G401 (cell line): ENCODE measurements at places on chromosomes 2 and 18.

DNA sequence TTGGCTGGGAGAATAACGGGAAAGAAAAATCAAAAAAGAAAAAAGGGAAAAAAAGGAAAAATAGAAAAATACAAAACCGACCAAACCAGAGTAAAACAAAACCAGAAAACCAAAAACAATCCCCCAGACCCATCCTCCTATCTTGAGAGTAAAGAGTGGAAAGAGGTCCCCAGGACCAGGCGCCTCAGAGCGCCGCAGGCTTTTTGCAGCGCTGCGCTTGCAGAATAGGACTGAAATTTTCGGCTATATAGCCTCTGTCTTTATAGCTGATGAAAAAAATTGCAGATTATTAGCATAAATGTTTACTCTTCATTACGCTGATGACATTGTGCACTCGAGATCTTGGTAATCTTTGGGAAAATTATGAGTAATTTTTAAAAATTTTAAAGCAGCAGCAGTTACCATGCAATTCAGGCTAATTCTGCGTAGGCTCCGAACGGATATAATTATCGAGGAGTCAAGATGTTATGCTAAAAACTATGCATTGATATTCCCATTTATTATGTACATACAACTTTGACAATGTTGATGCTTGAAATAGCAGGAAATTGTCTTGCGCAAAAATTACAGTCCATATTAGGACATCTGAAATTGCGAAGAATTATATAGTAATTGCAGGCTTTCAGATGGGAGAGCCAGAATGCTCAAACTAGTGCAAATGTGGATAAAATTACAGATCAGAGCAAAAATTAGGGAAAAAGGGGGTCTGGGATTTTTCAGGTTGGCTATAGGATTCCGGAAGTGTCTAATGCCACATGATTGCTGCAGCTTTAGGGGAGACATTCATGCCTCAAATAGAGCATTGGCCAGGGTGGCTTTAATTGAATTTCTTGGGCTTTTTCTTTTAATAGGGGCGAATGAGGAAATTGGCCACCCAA, 8.3 kb downstream of the DLX1 start:
- no peak for DNase-seq

- DNase-seq, result no peak
Measured at GRCh38 chr2:66683599-66683998, 248.7 kb downstream of the MEIS1 start.

DNA sequence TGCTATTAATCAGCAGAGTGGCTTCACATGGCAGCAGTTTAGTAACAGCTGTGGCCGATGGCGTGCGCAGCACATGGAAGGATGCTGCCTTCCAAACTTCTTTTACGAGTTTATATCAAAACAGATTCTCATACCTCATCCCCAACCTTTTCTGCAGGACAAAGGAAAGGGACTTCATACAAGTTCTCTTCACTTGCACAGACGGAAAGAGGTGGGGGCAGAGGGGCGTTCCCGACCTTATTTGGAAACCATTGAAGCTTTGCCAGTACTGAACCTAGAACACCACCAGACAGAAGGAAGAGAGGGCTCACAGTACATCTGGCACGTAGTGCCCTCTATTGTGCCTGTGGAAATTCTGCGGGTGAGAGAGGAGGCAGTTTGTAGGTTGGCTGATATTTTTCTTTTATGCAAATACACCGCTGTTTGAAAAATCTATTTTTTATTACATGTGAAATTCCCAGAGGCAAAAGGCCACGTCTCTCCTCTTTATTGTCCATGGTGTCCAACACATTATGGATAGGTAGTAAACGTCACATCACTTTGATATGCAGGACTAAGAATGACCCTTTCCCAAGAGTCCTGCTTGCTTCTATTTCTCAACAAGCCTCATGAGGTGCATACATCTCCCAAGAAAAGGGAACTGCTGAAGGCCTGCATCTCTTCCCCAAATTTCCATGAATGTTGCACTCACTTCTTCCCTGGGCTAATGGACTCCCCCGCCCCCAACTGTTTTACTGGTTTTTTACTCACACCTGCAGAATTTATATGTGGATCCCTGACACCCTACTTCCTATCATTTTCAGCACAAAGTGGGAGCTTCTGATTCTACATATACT, 31.3 kb downstream of the COLEC12 start:
- DNase-seq, result no peak

GRCh38 chr2:19214682-19215391, 143.6 kb downstream of the OSR1 start:
- no peak for DNase-seq

GRCh38 chr2:216888887-216889622, 29.2 kb upstream of the TNP1 start:
- no peak for DNase-seq

DNA sequence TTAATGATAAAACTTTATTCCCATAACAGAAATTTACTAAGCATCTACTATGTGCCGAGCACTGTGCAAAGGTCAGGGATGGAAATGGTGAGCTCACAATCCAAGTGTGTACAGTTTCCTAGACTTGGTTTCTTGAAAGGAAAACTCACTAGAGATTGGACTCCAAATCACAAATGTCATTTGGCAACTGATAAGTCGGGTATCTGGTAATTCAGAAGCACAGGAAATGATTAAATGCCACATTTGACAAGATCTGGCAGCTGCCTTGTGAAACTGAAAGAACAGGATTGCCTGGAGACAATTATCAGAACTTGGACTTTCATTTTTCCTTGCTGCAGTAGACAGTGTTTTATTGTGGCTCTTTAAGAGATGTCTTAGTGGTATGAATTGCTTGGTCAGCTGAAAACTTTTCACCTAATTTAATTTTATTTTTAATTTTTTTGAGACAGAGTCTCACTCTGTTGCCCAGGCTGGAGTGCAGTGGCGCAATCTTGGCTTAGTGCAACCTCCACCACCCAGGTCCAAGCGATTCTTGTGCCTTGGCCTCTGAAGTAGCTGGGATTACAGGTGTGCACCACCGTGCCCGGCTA, 19.2 kb downstream of the ITGA6 start:
- no peak for DNase-seq

DNA sequence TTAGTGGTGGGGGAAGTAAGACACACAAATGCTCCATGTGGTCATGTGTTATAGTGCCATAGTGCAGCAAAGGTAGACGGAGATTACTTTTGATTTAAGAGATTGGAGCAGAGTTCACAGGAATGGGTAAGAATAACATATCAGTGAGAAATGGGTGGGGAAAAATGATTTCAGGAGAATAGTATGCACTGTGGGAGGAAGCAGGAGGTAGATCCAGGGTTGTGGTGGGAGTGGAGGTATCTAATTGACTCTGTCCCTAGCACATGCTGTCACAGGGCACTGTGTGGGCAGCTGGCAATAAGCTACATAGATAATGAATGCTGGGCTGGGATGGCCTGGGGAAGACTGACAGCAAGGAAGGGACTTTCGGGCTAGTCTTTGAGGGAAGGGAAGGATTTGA, 65.3 kb downstream of the STAT1 start:
- no peak for DNase-seq

DNA sequence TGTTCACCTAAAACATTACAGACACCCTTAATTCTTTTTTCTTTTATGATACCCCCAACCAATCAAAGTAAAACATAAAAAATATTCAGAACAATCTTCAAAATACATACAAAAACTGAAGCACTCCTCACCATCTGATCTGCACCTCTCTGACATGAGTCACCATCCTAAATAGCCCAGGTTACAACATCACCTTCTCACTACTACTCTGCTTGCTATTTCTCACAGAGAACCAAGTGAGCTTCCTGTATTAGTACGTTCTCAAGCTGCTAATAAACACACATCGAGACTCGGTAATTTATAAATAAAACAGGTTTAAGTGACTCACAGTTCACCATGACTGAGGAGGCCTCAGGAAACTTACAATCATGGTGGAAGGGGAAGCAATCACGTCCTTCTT, 183.5 kb downstream of the CBLN2 start:
- no peak for DNase-seq

GRCh38 chr18:23572570-23572969, 13.7 kb downstream of the NPC1 start:
- DNase-seq, result no peak

- DNase-seq, result no peak
Measured at GRCh38 chr2:37306024-37306423, 18.6 kb downstream of the PRKD3 start.

- no peak for DNase-seq
Measured at GRCh38 chr2:40317761-40318160, 134.1 kb downstream of the SLC8A1 start.

DNA sequence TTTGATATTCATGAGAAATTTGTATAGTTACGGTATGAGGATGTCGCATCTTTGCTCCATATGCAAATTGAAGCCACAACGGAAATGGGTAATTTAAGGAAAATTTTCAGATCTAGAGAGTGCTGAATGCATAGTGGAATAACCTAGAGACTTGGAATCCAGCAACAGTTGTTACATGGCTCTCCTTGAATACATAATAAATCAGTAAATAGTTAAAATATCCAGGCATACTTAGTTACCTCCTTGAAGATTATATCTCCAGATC, 5.4 kb downstream of the REG1A start:
- no peak for DNase-seq

- no peak for DNase-seq
Measured at GRCh38 chr2:218859556-218859987, at the start of gene WNT6. TSS of gene WNT6 (plus strand) at chr2:218859805. CDS start at chr2:218860038, 233 bp downstream.

DNA sequence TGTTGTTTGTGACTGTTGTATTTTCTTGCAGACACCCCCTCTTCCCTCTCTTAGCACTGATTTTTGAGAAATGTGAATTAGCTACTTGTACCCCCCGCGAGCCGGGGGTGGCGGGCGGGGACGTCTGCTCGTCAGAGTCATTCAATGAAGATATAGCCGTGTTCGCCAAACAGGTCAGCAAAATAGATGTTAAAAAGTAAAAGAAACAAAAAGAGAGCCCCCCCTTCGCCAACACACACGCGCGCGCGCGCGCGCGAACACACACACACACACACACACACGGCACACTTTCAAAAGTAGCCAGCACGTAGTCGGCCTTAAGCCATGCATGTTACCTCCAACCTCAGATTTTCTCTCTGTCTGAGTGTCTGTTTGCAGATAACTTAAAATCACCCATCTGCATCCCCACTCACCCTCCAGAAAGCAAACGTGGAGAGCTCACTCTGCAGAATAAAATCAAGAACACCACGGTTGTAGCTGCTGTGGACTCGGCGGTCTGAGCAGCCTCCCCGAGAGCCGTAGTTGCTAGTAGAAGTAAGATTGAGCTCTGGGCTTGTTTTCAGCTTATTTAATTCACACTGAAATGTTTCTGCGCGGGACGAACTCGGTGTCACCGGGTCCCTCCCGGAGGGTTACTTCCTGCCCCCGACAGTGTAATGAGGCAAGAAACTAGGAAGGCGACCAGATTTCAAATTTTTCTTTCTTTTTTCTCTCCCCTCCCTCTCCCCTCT, 5.1 kb downstream of the MEIS1 start:
- DNase-seq, result peak; percentile 54

DNA sequence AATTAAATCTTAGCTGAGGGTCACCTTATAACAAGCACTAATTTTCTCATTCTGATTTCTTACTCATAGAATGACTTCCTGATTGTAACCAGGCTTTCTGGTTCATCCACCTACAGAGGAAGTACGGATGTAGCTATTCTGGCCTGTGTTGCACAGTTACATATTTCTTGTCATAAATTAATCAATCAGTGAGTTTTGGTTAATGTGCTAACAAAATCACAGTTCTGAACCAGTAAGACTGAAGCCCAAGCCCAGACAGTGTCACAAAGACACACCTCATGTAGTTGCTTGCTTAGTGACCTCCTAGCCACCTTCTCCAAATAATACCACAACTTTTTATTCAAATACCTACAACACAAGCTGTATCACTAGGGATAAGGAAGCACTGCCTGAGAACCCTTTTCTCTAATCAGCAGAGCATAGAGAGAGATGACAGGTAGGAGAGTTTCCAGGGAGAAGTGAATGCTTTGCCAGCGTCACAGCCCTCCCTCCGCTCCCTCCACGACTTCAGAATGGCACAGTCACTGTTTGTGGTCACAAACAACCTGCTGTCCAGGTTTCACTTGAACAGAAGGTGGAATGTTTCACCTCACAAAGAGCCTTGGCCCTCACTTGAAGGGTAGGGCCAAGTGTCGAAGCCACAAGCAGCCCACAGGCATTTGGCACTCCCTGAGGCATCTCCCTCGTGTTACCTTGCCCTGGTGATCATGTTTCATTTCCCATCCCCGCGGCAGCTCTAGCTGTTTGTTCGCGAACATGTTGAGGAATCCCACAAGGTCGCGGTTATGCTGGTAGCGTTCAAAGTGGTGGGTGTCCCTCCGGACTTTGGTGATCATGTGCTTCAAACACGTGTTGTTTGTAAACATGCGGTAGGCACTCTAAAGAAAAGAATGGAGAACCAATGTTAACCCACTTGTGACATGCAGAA, 120.8 kb upstream of the STK17B start:
- DNase-seq, result peak; percentile 65

DNA sequence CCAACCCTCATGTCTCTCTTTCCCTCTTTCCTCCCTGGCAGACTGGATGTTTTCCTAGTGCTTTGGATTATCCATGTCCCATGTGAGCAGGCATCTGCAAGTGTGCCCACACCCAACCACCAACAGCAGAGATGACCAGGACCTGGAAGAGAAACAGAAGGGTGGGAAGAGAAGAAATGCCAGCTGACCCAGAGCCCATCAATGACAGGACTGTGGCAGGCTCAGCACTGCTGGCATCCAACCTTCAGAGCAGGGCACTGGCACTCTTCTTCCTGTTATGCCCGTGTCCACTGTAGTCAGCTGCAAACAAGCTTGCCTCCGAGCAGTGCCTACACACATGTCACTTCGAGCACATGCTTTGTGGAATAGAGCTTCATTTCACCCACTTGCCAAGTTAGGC, 121.1 kb downstream of the TANC1 start:
- DNase-seq, result peak; percentile 88

DNA sequence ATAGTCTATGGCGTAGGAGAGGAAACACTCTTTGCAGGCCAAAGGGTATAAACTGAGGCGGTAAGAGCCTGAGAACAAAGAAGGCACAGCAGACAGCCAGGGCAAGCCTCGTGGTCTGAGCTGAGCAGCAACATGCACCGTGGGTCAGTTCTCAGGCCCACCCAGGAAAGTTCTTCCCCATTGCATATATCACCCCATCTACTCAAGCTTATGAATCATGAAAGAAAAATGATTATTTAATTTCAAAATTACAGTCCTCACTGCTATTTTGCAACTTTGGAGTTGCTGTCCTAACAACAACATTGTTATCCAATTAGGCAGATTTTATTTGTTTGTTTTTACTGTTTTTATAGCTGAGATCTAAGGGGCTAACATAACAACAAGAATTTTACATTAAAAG, 54.7 kb upstream of the RIOK3 start:
- no peak for DNase-seq

GRCh38 chr18:45617284-45617683, 2.0 kb downstream of the SLC14A2 start:
- DNase-seq, result no peak

- no peak for DNase-seq
Measured at GRCh38 chr18:3179430-3180089, 40.2 kb downstream of the MYOM1 start.

- DNase-seq, result no peak
Measured at GRCh38 chr2:66852953-66853352, 418.0 kb downstream of the MEIS1 start.
